ENCODE measurements at places on chromosomes 7 and 10.
A peak's percentile ranks its signal among the peaks of the same experiment; 100 is the strongest.

- DNase-seq = no peak
Observed at GRCh38 chr10:101494650-101495049, 93.4 kb downstream of the POLL start.

DNA sequence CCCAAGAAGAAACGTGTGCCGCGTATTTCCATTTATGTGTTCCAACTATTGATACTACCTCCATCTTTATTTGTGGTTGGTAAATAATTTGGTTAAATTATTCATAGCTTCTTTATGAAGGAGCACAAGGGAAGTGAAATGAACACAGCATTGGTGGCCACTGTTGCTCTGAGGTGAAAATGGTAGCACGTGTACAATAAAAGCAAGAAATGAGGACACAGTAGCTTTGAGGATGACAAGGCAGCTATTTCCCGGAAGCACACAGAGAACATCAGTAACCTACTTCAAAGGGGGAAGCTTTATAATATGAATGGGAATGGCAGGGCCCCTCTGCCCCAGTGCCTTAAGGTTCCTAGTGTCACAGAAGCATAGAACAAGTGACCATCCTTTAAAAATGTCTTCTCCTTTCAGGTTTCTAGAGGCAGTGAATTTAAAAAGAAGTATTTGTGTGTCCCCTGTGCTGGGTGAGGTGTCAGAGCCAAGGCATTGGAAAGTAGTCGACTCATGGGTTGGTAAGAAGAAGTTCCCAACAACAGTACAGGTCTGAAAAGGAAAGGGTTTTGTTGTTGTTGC lies 78.8 kb downstream of the SGMS1 start:
- no peak for DNase-seq

GRCh38 chr7:127486654-127487053 lies 94.1 kb upstream of the ZNF800 start:
- DNase-seq = no peak

GRCh38 chr10:125961743-125962142 lies 65.4 kb downstream of the FANK1 start:
- no peak for DNase-seq

- DNase-seq = no peak
Observed at GRCh38 chr7:85554236-85555178, 367.7 kb upstream of the SEMA3D start.

GRCh38 chr10:123890226-123890625 lies 1.4 kb downstream of the CPXM2 start:
- DNase-seq = no peak

GRCh38 chr10:17588420-17588819 lies 28.8 kb downstream of the HACD1 start:
- DNase-seq = no peak

DNA sequence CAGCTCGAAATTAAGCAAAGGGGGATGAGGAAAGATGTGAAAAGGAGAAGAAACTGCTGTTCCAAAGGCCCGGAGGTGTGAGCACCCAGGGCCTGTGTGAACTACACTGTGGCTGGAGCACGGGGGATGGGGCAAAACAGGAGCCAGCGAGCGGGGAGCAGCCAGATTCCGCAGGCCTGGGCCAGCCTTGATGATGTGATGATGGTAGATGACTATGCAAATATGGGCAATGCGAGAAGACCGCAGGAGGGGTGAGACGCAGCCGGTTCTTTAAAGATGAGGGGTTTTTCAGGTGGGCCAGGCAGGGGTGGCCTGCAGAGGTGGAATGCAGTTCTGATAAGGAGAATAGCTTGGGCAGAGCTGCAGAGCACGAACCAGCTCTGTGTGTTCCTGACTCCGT lies 61.5 kb downstream of the LANCL2 start:
- no peak for DNase-seq

DNA sequence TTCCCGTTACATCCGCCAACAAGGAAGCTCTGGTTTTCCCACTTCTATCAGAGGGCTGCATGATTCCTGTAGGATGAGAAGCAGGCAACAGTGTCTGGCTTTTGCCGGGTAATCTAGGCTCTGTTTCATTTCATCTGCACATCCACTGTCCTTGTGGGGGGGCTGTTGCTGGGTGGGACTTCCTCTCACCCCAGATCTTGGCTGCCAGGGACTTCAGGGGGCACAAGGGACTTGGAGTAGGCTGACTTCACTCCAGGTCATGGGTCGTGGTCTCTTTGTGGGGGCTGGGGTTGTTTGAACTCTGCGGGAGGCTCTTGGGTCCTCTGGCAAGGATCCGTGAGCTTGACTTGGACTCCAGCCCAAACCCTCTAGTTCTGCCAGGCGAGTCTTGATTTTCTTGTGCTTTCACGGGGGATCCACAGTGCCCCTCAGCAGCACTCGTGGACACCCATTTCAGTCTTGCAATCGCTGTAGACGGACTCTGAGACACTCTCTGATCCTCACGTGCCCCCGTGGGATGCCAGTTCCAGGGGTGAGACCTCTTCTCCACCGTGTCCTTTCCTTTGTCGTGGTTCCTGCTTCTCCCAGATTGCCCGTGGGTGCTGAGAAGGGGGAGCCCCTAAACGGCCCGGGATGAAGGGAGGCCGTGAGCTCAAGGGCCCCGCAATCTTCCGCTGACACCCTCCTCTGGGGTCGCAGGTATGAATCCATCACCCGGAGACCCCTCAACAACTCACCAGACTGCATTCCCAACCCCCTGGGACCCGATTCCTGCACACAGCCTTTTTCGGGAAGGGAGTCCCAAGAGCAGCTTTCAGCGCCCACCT lies 21.4 kb upstream of the ZNF273 start:
- DNase-seq = no peak

DNA sequence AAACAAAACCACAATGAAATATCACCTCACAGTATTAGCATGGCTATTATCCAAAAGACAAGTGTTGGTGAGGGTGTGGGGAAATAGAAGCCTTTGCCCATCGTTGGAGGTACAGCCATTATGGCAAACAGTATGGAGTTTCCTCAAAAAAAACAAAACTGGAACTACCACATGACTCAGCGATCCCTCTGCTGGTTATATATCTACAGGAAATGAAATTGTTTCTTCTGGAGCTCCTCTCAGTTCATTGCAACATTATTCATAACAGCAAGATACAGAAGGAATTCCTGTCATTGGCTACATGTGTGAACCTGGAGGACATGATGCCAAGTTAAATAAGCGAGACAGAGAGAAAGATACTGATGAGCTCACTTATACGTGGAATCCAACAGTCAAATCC lies 2.4 kb upstream of the UBE3C start:
- no peak for DNase-seq

DNA sequence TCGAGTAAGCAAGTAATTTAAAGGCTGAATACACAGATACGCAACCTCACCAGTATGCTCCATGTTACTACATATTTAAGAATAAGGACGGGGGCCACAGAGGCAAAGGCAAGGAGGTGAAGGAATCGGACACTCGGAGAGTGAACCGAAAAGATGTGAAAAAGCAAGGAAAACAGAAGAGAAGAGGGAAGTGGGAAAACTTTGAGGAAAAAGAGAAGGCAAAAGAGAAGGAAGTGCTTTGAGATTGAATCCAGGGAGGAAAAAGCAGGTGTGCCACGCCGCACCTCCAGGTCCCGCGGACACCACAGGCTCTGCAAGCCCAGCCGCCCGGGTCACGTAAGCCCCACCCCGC lies 367 bp upstream of the AVL9 start:
- DNase-seq = no peak

DNA sequence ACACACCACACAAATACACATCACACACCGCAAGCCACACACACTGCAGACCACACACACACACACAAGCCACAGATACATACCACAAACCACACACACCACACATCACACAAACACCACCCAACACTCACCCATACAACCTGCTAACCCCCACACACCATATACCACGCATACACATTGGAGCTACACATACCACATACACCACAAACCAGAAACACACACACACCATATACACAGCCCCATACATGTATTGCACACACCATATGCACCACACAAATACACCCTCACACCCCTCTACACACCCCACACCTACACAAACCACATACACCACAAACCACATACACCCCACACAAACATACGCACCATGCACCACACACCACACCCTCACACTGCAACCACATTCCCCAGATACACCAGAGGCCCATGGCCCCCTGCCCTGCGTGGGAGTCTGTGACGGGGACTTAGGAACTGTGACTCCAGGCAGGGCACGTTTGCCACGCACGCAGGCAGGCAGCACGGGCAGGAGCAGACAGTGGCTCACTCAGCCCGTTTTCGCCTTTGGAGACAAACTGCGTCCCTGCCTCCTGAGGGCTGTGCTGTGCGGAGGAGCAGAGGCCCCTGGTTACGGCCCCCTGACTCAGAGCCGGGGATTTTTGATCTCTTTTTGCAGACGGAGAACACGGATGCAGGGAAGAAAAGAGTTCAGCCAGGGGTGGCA lies 52.6 kb downstream of the TMEM209 start:
- DNase-seq = no peak

GRCh38 chr7:66261941-66262340 lies 56.8 kb downstream of the TPST1 start:
- no peak for DNase-seq

GRCh38 chr10:9311702-9312499 lies 1257.4 kb downstream of the GATA3 start:
- DNase-seq = no peak

GRCh38 chr10:48814933-48815332 lies 124.7 kb downstream of the LRRC18 start:
- DNase-seq = no peak

DNA sequence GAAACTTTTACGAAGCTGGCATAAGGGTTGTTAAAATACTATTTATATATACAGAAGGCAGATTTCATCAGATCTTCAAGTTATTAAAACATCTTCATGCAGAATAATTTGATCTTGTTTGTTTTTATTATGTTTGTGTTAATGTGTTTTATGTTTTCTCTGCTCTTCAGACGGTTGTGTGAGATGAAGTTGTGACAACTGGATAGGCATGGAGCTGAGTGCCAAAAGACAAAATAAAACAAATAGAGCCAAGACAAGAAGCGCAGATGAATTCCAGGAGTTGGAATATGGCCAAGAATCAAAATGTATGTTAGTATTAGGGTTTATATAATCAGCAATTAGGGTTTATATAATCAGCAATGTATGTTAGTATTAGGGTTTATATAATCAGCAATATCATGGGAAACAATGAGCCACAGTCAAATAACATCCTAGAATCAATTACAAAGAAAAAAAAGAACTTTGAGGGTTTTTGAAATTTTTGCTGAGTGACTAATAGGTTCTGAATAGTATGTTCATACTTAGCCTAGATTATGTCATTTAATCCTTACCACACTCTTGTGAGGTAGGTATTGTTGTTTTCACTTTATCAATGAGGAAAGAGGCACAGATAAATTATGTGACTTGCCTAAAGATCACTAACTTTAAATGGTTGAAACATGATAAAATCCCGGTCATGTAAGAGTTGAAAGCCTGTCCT lies 488.0 kb upstream of the STEAP1 start:
- DNase-seq = no peak

DNA sequence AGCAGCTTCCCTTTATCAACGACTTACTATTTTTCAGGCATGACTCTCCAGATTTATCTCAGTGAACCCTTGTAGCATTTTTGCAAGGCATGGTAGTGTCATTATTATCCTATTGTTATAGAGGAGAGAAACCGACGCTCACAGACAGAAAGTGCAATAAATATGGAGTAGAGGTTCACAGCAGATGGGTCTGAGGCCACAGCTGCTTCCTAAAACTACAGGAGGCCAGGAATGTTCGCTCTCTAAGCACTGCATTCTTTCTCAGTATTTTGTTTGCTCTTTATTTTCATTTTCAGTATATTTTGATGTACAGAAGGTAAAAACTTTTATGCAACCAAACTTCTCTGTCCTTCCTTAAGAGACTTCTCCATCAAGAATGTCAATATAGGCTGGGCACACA lies 4.5 kb upstream of the AEBP1 start:
- DNase-seq = no peak

DNA sequence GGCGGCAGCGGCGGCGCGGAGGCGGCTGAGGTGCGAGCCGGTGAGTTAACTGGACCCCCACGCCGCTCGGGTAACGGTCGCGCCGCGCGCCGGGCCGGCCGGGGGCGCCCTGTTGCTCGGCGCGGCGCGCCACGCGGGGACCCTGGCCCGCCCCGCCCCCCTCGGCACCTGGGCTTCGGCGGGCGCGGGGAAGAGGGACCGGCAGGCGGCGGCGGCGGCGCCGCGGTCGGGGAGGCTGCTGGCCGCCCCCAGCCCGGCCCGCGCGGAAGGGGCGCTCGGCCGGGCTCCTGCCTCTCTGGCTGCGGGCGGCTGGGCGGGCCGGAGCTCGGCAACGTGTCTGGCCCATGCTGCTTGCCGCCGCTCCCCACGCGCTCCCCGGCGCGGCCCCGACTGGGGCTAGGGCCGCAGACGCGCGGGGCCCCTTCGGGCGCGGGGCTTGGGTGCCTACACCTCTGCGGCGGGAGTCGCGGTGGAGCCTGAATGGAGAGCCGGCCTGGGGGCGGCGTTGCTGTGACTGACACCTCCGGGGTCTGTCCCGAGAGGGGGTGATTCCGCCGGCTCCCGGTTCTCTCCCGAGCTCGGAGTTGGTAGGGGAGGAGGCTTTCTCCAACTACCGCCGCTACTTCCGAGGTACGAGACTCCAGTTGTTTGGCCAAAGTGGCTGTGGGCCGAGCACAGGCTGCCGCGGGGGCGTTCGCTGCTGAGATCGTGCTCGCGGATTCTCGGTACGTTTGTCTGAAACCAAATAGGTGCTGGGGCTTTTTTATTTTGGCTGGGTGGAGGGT lies 494 bp downstream of the PALS2 start:
- peak; percentile 90 for DNase-seq

DNA sequence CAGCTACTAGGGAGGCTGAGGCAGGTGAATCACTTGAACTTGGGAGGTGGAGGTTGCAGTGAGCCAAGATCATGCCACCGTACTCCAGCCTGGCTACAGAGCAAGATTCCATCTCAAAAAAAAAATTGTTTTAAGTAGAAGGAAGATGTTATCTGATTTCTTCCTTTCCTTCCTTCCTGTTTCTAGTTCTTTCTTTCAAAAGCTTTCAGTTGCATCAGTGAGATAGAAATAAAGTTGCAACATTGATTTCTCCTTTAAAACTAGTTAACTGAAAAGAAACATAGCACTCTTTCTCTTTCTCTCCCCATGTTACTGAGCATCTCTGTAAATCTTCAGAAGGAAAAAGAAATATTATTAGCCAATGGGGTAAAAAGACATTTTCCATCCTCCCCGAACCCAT lies 37.5 kb downstream of the CNNM1 start:
- DNase-seq = no peak

DNA sequence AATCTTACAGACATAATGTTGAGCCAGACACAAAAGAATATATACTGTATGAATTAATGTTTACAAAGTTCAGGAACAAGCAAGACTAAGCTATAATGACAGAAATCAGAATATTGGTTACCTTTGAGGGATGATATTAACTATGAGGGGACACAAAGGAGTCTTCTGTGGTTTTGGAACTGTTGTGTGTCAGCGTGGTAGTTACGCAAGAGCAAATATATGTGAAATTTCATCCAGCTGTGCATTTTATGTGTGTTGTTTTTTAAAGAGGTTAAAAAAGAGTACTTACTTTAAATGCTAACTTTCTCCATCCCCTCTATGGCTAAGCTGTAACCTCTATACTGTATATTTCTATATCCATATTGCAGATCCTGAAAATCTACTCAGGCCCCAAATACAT lies 14.9 kb downstream of the SLC25A28 start:
- DNase-seq = no peak

Data from upper lobe of left lung (tissue), 6 donors.